ENCODE measurements at places on chromosomes 7 and 10.

- DNase-seq: peak; percentile 22
Measured at GRCh38 chr7:92834507-92835260, 1.7 kb downstream of the CDK6 start.

DNA sequence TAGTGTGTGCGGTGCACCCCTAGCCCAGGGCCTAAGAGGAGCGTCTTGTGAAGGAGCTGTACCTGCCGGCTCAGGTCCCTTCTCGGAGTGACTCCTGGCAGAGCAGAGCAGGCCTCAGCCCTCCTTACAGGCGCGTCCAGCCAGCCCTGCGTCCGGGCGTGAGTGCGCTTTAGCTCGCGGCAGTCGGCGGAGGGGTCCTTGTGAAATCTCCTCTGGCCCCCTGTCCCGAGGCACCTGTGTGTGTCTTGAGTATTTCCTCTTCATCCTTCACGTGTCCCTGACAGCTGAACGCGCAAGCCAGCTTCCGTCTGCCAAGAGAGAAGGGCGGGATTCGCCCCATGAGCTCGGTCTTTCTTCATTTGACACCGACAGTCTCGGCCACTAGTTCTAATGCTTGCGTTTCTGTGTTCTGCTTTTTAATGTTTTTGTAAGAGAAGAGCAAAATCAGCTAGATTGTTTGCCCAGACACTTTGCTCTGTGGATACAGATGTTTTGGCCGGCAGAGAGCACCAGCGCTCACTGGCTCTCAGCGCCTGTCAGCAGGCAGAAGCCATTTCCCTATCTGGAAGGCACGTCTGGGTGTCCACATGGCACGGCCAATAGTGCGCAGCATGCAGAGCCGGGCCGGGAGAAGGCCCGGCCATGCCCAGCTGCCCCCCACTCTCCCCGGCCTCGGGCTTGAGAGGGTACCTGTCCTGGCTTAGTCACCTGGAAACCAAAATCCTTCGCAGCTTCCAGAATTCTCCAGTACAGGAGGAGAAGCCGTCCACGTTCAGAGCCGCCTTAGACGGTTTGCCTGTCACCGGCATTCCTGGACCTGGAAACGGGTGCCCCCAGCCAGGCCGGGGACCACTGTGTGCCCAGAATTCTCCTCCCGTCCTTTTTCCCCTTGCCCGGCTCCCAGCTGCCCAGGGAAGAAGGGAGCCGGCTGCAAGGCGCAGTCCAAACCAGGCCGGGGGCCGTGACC is 7.0 kb downstream of the GET4 start:
- DNase-seq: no peak

DNA sequence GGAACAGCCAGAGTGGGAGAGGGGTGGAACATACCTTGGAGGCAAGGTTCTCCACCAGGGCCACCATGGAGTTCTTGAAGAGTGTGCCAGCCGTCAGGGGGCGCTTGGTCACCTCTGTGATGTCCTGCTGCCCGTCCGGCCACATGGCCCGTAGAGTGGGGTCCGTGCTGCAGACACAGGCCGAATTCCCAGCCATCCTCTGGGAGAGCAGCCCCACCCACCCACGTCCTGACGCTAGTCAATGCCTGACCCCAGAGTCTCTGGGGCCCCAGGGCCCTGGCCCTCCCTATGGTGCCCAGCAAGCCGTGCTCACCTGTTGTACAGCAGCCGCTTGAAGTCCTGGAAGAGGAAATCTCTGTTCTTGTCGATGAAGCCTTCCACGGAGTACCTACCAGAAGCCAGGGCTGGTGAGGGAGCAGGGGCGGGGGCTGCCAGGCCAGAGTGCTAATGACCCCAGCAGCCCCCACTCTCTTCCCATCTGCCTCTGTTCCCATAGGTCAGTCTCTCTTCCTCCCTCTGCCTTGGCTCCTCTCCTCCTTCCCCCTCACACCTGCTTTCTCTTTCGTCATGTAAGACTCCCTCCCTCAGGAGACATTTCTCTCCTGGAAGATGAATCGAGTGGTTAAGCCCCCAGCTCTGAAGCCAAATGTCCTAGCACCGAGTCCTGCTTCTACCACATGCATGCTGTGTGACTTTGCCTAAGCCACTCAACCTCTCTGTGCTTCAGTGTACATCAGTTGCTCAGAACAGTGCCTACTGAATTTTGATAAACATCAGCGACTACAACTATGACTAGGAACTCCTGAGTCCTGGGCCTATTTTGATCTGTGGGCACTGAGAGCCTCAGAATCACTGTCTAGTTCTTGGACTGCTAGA is 11.0 kb downstream of the MYO1G start:
- DNase-seq: no peak

DNA sequence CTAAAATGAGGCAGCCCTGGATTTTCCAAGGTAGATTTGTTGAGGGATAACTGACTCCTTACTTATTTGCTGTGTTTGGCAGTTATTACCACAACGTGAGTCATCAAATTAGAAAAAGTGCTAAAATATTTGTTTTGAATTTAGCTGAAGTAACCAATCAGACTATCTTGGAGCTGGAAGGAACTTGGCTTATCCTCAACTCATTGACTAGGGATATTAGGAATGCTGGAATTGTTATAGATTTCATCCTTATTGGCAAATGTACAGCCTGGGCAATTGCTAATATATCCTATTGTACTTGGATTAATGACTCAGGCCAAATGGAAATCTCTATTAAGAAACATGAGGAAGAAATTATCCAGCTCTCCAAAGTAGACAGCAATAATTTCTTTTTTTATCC is 1189.0 kb upstream of the LRRN3 start:
- no peak for DNase-seq

DNA sequence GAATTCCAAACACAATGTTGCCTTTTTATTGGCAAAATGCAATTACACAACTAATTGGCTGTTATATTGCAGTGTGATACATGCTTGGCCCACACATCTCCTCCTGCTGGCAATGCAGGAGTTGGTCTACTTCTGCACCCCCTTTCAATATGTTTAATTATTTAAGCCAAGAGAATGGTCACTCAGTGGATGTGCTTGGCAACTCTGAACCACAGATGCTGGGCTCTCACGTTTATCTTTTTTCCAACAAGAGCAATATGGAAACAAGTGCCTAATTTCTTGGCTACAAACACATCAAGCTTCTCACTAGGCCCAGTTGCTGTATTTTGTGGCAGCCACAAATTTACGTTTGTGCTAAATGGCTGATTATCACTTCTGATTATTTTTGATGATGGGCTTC is 1149.2 kb upstream of the CELF2 start:
- no peak for DNase-seq

DNA sequence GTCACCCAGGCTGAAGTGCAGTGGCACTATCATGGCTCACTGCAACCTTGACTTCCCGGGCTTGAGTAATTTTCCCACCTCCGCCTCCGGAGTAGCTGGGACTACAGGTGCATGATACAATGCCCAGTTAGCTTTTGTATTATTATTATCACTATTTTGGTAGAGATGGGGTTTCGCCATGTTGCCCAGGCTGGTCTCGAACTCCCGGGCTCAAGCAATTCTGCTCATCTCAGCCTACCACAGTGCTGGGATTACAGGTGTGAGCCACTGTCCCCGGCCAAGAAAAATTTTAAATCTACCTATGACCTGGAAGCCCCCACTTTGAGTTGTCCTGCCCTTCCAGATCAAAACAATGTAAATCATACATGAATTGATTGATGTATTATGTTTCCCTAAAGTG is 38.8 kb downstream of the CCDC6 start:
- DNase-seq: no peak

DNA sequence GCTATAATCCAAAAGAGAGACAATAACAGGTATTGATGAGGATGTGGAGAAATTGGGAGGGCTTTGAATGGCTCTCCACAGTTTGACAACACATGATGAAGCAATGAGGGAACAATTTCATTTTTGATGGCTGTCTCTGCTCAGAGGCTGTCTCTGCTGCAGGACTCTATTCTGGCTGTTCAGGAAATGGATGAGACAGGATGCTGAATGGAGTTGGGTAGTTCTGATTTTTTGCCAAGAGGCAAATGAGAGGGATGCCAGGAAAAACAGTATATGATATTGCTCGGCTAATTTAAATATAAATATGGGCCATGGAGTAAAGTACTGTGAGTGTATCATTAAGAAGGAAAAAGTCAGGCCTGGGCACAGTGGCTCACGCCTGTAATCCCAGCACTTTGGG is 16.8 kb downstream of the APBB1IP start:
- DNase-seq: no peak

GRCh38 chr7:107953924-107954303 is 49.0 kb downstream of the LAMB1 start:
- DNase-seq: no peak

DNA sequence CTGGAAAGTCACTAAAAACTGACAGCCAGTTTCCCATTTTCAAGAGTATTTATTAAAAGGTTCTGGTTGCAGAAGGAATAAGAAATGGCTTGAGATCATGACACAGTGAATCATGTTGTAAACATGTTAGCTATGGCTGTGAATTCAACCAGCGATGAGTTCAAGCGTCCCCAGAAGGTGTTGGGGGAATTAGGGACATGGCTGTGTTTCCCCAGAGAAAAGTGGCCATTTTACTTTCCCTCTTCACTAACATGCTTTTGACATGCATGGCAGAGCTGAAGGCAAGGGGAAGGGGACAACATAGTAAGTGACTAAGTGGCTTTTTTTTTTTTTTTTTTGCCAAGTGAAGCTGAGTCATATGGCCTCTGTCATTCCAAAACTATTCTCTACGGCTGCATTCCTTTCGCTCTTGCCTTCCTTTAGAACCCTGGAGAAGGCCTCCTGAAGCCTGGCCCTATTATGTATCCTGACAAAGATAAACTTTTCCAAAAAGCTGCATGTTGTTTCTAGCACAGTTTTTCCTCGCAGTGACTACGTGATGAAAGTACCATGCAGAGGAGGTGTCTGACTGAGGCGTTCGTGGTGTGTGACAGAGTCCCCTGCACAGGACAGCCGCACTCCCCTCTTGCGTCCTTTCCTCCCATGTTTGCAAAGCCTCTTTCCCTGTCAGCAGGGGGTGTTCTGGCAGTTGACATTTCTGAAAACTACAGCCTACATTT is 46.9 kb downstream of the EGFR start:
- peak; percentile 62 for DNase-seq

- DNase-seq: peak; percentile 1
Measured at GRCh38 chr7:147197006-147197405, 1080.4 kb downstream of the CNTNAP2 start.

DNA sequence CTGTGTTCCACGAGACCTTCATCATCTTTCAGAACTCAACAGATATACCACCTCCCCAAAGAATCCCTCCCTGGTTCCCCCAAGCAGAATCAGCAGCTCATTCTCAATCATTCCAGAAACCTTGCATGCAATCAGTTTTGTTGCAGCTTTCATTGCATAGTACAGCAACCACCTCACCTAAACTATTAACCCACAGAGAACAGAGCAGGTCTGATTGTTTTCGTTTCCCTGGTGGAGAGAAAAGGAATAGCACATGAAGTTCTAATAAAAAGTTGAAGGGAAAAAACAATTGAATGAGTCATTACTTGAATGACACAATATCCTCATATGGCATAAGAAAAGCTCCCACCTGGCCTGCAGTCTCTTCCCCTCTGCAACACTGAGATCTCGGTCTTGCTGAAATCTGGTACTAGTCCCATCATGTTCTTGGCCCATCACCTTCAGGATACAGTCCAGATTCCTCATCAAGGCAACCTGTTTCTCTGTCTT is 147.1 kb upstream of the GDF10 start:
- DNase-seq: peak; percentile 16

DNA sequence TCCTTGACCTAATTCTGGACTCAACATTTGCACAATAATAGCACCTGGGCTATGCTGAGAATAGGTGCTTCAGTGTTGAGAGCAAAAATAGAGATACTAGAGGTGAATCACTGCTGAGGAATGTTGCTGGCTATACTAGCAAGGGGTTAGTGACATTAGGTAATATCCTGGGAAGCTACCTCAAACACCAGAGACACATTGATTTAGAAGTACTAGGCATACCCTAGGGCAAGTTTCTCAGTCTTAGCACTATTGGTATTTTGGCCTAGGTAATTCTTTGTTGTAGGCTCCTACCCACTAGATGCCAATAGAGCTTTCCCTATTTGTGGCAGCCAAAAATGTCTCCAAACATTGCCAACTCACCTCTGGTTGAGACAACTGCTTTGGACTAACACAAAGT is 484.0 kb upstream of the MBL2 start:
- no peak for DNase-seq

DNA sequence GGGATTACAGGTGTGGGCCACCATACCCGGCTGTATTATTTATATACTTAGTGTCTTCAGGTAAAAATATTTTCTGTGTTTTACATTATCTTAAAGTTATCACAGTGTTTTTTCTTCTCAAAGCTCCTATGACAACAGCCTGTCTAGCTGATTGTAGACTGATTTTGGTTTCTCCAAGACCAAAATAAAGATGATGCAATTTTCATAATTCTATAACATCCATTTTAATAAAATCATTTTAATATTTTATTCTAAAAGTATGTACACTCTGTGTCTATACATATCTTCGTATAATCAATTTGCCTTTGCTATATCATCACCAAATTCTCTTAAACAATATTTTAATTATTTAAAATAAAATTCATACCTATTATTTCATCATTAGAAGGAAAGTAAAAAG is 108.6 kb downstream of the TRIM24 start:
- no peak for DNase-seq
